ENCODE measurements at places on chromosomes 6 and 20. TPM values are rescaled to one million over a fixed set of nuclear protein-coding genes. Genes with fewer than 3 reads are reported as not detected.

GRCh38 chr6:115706981-115707380, 353.7 kb downstream of the FRK start:
- DNase-seq: no peak

DNA sequence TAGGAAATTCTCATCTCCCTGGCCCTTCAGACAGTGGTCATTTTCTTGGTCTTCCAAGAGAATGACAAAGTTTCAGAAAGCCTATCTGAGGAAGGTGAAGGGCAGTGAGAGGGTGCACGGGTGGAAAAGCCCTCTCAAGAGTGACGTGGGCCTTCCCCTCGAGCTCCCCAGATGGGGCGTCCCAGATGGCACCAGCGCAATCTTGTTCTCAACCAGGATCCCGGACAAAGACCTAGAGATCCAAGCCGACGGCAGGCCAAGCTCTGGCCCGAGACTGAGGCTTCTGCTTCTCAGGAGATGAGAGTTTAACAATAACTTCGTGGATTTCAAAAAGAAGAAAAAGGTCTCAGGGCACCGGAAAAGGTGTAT, 797 bp upstream of the ZNF133 start:
- DNase-seq: peak; percentile 24

DNA sequence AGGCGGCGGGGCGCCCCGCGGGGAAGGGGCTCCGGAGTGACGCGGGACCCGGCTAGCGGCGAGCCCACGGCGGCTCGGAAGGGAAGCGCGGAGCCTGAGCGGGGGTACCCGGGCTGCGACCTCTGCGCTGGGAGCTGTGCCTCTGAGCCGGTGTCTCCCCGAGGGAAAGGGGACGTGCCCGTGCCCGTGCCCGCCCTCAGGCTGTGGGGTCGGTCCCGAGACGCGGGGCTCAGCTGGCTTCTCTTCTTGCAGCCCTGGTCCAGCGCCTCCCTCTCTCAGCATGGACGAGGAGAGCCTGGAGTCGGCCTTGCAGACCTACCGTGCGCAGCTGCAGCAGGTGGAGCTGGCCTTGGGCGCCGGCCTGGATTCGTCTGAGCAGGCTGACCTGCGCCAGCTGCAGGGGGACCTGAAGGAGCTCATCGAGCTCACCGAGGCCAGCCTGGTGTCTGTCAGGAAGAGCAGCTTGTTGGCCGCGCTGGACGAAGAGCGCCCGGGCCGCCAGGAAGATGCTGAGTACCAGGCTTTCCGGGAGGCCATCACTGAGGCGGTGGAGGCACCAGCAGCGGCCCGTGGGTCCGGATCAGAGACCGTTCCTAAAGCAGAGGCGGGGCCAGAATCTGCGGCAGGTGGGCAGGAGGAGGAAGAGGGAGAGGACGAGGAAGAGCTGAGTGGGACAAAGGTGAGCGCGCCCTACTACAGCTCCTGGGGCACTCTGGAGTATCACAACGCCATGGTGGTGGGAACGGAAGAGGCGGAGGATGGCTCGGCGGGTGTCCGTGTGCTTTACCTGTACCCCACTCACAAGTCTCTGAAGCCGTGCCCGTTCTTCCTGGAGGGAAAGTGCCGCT, 686 bp downstream of the ZGPAT start:
- DNase-seq: no peak

GRCh38 chr20:17499041-17499440, 32.1 kb downstream of the BFSP1 start:
- DNase-seq: no peak

Gene EBF4
- 6.5 TPM for total RNA-seq

Gene ETV7
- 0.47 TPM for total RNA-seq

All from left cardiac atrium (tissue), 4 donors.